ENCODE measurements at places on chromosomes 7 and 10.

GRCh38 chr7:87552351-87552900 is 48.3 kb downstream of the ABCB1 start:
- DNase-seq: no peak

DNA sequence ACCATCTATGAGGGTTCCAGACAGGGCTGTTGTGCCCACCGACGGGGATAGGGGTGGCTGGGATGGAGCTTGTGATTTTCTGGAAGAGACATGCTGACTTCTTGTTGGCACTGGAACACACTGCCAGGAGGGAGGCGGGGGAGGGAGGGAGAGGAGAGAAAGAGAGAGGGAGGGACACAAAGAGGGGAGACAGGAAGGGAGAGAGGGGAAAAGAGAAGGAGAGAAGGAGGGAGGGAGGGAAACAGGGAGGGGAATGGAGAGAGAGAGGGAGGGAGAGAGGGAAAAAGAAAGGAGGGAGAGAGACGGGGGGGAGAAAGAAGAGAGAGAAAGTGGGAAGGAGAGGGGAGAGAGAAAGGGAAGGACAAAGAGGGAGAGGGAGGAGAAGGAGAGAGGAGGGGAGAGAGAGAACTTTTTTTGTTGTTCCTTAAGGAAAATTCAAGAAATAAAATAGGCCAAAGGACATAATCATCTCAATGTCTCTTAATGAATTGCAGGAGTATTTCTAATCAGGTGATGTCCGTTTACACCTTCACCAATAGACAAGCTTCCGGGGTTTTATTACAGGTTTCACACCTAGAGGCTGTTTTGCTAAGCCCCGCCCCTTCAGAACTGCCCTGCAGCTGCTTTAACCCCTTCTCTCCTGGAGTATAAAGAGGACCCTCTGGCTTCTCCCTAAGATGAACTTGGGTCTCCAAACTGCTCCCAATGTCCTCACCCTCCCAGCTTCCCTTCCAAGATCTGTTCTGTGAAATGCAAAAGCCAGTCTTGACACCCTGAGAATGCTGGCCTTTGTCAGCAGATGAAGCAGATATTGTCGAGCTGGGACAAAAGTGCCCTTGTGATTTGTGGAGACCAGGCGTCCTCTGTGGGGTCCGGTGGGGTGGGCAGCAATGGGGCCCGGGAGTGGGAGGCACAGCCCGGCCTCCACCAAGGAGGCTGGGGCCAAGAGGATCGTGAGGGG is 82.0 kb upstream of the GTF2IRD1 start:
- no peak for DNase-seq

GRCh38 chr10:89362929-89363328 is 14.9 kb upstream of the IFIT1B start:
- DNase-seq: no peak

DNA sequence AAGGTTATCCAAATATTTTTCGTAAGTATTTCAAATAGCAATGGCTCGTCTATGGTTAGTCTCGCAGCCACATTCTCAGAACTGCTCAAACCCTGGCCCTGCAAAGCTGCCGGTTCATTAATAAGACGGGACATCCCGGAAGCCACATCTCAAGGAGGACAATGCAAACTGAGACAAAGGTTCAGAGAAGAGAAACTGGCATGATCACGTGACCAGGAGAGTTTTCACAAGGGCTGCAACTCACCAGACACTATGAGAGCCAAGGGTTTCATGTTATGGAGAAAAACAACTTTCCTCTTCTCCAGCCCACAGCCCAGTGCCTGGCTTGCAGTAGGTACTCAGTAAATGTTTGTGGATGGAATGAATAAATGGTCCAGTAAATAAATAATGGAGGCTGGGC is 5.0 kb upstream of the HSPA12A start:
- no peak for DNase-seq

DNA sequence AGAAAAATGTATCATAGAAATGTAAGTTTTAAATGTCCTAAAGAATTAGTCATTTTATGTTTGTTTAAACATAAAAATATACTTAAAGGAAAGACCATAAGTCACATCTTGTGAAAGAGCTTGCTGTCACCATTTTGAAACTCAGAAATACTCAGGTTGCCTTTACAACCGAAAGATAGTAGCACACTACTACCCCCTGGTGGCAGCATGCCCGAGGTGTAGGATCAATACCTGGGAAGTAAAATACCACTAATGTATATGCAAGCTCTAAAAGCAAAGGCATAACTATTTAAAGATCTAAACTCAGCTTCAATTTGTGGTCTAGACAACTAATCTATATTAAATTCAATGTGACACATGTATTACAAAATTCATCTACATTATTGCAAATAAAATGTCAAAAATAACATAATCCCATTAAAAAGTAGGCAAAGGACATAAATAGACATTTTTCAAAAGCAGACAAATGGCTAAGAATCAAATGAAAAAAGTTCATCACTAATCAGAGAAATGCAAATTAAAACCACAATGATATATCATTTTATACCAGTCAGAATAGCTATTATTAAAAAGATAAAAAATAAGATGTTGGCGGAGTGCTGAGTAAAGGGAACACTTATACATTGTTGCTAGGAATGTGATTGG is 47.7 kb upstream of the FGL2 start:
- DNase-seq: peak; percentile 66

- no peak for DNase-seq
Observed at GRCh38 chr7:106979551-106980357, 64.8 kb upstream of the PRKAR2B start.

- no peak for DNase-seq
Observed at GRCh38 chr10:123634221-123634620, 31.9 kb upstream of the GPR26 start.

DNA sequence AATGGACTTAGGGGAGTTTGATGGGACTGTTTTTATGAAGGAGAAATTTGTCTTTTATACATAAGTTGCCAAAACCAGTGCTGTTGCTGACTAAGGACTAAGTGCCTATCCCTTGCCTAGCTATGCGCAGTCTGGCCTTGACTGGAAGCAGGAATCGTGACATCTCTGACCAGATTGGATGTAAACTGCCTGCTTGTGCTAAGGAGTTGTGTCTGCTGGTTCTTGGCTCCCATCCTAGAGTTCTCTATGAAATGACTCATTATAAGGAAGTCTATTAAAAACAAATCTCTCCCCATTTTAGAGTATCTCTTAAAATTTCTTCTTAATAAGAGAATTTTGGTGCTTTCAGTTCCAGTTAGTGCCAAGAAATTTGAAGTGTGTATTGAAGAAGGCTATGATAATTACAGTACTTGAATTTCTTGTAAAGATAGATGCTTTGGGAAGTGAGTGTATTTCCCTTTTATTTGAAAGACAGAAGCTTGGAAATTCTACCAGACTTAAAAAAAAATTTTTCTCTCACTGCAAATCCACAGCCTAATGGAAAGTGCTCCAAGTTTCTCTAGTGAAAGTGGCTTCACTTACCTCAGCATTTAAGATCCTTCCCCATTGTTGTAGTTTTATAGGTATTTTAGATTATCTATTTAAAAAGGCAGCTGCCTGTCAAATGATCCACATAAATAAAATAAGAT is 77.6 kb downstream of the BICC1 start:
- no peak for DNase-seq
